ENCODE measurements at places on chromosomes 3 and 15. TPM values are rescaled to one million over a fixed set of nuclear protein-coding genes. Genes with fewer than 3 reads are reported as not detected.

IGSF11 gene
- not detected for total RNA-seq

ALPK3 gene
- total RNA-seq = 0.11 TPM

GPR156 gene
- 0.55 TPM for total RNA-seq

RCCD1 gene
- 18.3 TPM for total RNA-seq

ITIH1 gene
- not detected for total RNA-seq

ERICH6 gene
- total RNA-seq = not detected

C3orf85 gene
- total RNA-seq = not detected

MME gene
- total RNA-seq = 267 TPM

Measured in uterine smooth muscle cell (primary cell).